Activated T-helper 1 cell treated with anti-CD3 and anti-CD28 coated beads, Interleukin-12 subunit alpha, Interleukin-12 subunit beta, Interleukin-2, Interleukin-4 antibody, amounts not matched to agents 30 ng/mL and 10 ng/mL and 1 ng/mL, durations not matched to agents 14 hours and 24 hours and 36 hours (primary cell): ENCODE measurements at places on chromosomes 16 and 17.

DNA sequence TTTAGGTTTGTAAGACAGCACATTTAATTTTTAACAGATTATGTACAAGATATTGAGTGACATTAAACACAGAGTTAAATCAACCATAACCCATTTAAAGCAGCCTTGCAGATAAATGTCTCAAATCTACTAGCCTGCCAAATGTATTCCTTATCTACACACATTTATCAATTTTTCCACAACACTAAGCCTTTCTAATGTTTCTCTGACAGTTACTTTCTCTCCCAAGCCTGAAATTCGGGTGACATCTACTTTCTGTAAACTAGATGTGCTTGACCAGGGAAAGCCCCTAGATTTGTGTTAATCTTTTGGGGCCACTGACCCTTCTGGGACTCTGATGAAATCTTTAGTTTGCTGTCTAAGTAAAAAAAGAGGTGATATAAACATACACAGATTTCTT is 69.0 kb downstream of the CDH13 start:
- no peak for DNase-seq

GRCh38 chr17:61352408-61352770 is 47.3 kb upstream of the TBX2 start:
- DNase-seq = no peak

- DNase-seq = peak; percentile 19
These were observed 2.8 kb downstream of the KDM6B start for GRCh38 chr17:7836596-7837407.

DNA sequence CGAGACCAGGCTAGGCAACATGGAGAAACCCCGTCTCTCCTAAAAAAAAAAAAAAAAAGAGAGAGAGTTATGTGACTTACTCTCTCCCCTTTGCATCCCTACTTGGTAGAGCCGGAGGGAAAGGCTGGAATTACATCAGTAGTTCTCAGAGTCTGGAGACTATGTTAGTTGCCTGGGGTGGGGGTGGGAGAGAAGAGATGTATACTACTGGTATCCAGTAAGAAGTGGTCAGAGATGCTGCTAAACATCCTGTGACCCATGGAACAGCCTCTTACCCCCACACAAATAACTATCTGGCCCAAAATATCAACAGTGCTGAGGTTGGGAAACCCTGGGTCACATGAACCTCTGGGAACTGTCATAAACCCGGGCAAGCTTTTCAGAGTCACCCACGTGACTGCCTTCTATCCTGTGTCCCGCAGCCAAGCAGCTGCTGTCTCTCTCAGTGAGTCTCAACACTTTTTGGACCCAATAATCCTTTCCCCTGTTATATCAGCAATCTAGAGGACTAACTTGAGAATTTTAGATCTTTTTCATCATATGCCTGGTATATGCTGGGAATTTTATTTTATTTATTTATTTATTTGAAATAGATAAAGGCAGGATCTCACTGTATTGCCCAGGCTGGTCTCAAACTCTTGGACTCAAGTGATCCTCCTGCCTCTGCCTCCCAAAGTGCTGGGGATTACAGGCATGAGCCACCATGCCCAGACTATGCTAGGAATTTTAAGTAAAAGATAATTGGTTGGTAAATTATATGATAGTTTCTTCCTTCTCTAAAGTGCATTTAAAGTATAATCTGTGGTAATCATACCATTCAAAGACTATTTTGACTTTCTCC is 8.7 kb downstream of the EIF1 start:
- DNase-seq = no peak

DNA sequence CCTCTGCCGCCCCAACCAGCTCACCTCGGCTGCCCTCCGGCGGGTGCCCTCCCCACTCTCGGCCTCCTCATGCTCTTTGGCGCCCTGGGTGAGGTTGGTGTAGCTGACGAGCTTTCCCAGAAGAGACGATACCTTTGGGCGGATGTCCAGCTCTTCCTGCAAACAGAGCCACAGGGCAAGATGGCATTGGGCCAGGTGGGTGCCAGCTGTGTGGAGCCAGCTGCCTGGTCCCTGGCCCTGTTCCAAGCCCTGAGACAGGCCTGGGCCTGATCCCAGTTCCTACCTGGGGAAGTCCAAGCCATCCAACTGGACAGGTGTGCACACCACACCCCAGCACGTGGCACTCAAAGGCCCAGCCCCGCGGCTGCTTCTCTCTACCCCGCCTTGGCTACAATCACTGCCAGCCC is 6.9 kb downstream of the SLC12A4 start:
- DNase-seq = no peak

DNA sequence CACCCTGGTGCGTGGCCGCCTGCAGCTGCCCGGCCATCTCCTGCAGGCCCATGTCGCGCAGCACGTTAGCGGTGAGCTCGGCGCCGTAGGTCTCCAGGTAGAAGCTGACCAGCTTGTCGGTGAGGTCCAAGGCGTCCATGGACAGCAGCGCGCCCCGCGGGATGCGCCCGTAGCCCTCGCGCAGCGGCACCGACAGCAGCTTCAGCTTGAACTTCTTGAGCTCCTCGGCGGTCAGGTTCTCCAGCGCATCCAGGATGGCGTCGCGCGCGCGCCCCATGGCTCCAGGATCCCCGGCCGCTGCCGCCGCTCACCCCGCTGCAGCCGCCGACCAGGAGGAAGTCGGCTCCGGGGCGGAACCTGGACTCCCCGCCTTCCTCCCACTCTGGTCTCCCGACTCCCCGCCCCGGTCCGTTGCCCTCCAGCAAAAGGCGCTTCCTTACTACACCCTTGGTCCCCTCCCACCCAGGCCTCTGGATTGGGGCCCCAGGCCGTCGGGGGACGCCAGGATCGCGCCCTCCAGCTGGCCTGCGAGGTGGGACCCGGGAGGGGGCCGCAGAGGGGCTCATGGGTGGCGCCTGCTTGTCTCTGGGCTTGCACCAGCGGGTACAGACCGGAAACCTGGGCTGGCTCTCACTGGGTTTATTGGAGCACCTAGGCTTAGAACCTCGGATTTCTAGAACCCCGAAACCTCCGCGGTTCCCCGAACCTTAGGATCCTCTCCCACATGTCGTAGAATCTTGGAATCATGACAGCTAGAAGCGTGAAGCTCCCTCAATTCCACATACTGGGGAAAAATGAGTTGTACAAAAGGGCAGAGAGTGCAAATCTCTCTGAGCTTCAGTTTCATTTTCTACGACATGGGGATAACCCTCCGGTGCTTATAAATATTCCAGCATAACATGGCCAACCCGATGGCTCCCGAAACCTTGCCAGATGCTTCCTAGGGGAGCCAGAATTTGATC is at the start of gene PYCARD:
Gene PYCARD (minus strand): TSS at position 347 of the 962 bp plus-strand sequence. CDS start 70 bp downstream, at position 277.
- DNase-seq = no peak

- no peak for DNase-seq
These were observed 26.7 kb downstream of the FA2H start for GRCh38 chr16:74747716-74748615.

DNA sequence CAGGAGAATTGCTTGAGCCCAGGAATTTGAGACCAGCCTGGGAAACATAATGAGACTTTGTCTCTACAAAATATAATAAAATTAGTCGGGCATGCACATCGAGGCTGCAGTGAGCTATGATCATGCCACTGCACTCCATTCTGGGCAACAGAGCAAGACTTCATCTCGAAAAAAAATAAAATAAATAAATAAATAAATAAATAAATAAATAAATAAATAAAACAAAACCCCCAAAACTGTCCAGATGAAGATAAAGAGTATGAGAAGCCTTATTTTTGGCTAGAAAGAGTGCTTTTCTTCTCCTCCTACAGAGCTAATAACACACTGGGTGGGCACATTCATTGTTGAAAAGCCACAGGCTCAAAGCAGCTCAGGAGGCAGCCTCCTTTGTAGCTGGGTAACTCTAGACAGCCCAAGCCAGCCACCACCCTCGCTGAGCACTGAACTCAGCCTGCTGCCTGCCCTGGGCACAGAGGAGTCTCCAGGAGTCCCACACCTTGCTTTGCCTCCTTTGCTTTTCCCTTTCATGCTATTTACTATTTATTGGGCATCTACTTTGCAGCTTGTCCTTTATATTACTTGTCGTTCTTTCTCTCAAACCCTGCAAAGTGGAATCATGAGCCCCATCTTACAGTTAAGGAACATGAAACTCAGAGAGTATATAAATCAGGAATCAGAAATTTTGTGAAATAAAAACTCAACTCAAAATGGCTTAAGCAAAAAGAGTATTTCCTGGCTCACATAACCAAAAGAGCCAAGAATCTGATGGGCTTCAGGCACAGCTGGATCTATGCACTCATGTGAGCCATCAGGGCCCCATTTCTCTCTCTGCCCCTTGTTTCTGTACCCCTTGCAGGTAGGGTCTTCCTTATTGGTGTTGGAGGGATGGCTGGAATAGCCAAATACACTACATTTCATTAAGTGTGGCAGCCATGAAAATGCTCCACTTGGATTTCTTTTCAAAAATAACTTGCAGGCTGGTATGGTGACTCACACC is 18.1 kb upstream of the C16orf87 start:
- no peak for DNase-seq

- no peak for DNase-seq
These were observed 12.9 kb downstream of the KRT39 start for GRCh38 chr17:40953881-40954280.

- no peak for DNase-seq
These were observed 72.6 kb upstream of the METRNL start for GRCh38 chr17:83006515-83007455.

DNA sequence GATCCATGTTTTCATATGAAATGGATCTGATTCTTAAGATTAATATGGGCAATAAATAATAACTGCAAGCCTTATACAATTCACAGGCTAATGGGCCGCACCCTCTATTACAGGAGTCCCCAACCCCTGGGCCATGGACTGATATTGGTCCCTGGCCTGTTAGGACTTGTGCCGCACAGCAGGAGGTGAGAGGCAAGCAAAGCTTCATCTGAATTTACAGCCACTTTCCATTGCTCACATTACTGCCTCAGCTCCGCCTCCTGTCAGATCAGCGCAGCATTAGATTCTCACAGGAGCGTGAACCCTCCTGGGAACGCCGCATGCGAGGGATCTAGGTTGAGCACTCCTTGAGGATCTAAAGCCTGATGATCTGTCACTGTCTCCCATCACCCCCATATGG is 26.8 kb downstream of the METTL16 start:
- no peak for DNase-seq

- no peak for DNase-seq
These were observed 1.2 kb upstream of the NARF start for GRCh38 chr17:82457073-82457928.

- peak; percentile 50 for DNase-seq
These were observed 418 bp downstream of the SOCS3 start for GRCh38 chr17:78359321-78359996.

- DNase-seq = no peak
These were observed 10.6 kb upstream of the TMIGD1 start for GRCh38 chr17:30344283-30345088.

GRCh38 chr17:39208893-39209292 is 8.8 kb downstream of the RPL19 start:
- no peak for DNase-seq

DNA sequence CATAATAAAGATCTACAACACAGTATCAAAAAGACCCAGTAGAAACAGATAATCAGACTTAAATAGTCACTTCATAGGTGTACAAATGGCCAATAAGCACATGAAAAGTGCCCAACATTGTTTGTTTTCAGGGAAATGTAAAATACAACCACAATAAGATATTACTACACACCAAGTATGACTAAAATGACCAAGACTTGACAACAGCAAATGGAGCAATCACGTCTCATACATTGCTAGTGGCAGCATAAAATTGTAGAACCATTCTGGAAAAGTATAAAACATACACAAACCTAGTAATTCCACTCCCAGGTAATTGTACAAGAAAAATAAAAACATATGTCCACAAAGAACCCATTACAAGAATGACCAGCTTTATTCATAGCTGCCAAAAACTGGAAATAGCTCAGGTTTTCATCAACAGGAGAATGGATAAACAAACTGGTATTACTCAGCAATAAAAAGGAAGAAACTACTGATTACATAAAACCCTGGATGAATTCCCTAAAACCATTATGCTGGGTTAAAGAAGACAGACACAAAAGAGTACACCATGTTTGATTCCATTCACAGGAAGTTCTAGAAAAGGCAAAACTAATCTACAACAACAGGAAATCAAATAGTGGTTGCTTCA is 85.6 kb downstream of the TTC19 start:
- DNase-seq = no peak

- no peak for DNase-seq
These were observed 19.2 kb downstream of the FAM234A start for GRCh38 chr16:253833-254232.

GRCh38 chr16:57358086-57358420 is 530 bp upstream of the CCL22 start:
- no peak for DNase-seq

DNA sequence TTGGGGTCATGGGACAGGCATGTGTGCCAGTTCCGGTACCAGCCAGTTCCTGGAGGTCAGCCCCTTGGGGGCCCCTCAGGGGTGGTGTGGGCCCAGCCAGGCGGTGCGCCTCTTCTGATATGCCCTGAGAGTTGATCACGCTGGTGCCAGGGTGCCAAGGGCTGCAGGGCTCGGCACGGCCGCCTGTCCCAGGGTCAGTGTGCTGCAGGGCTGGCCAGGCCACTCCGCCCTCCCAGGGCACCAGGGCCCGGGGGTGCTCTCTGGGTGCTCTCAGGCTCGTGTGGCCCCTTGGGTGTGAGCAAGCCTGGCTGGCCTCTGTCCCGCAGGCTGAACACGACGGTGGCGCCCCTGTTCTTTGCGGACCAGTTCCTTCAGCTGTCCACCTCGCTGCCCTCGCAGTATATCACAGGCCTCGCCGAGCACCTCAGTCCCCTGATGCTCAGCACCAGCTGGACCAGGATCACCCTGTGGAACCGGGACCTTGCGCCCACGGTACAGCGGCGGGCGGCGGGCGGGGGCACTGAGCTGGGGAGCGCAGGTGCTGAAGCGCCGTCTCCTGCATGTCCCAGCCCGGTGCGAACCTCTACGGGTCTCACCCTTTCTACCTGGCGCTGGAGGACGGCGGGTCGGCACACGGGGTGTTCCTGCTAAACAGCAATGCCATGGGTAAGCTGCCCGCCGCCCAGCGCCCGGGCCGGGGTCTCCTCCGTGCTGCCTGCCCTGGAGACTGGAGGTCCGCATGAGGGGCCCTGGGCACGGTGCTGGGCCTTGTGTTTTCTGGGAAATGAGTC is 6.0 kb downstream of the GAA start:
- DNase-seq = no peak

- no peak for DNase-seq
These were observed 3.1 kb upstream of the CPD start for GRCh38 chr17:30375661-30376060.
